Panc1 (cell line): ENCODE measurements at places on chromosomes 6 and 20.

- DNase-seq, result no peak
These were observed 76.2 kb downstream of the LYRM2 start for GRCh38 chr6:89562093-89562973.

DNA sequence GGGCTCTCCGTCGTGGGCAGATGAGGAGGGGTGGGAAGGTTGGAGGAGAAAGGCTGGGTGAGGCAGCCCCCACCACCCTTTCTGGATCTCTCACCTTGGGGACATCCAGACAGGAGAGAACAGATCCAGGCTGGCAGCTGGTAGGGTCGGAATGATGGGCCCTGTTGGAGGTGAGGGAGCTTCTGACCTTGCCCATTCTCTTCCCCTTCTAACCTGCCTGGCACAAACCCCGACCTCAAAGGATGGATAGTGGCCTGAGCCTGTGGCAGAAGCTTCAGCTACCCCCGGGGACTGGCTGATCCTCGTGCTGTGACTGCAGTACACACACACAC, 6.0 kb upstream of the NPBWR2 start:
- no peak for DNase-seq

GRCh38 chr20:62466806-62467537, 8.8 kb downstream of the GATA5 start:
- no peak for DNase-seq

GRCh38 chr6:3882431-3882830, 33.3 kb downstream of the FAM50B start:
- no peak for DNase-seq

DNA sequence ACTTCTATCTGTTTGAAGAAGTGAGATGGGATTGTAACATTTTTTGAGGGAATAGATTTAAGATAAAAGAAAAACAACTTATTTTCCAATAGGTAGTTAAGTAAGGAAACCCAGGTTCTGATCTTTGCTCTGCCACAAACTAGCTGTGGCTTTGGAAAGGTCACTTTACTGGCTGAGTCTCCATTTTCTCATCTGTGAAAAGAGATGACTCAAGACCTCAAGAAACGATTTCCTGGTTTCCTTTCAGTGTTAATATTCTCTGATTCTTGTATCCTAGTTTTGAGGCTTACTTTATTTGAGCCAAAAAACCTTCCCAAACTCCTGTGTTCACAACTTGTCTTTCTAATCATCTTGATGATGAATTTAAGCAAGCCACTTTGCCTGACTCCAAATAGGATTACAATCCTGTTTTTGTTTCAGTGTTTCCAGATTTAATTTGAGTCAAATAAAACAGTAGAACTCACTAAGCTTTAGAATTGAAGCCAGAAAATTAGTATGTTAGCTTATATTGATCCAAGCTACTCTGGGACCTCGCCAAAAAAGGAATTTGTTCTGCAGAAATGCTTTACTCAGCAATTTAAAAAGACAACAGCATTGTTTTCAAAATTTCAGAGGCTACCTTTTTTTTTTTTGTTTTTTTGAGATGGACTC, 51.1 kb downstream of the ENPP1 start:
- DNase-seq, result no peak

DNA sequence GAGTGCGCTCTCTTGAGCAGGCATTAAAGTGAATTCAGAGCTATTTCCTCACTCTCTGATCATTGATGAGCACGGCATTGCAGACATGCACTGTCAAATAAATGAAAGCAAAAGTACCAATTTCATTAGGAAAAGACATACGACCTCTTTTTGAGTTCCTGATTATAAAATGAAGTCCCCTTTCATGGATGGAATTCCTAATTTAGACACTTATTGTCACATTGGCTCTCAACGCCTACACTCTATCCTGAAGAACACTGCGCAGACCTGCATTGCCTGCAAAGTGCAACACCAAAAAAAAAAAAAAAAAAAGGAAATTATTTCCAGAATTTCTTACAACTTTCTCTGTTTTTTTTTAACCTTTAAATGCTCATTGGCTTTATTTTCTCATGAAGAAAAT, 1.6 kb downstream of the ADGRB3 start:
- no peak for DNase-seq

- peak; percentile 24 for DNase-seq
These were observed 287.6 kb downstream of the ESR1 start for GRCh38 chr6:152094992-152095592.

DNA sequence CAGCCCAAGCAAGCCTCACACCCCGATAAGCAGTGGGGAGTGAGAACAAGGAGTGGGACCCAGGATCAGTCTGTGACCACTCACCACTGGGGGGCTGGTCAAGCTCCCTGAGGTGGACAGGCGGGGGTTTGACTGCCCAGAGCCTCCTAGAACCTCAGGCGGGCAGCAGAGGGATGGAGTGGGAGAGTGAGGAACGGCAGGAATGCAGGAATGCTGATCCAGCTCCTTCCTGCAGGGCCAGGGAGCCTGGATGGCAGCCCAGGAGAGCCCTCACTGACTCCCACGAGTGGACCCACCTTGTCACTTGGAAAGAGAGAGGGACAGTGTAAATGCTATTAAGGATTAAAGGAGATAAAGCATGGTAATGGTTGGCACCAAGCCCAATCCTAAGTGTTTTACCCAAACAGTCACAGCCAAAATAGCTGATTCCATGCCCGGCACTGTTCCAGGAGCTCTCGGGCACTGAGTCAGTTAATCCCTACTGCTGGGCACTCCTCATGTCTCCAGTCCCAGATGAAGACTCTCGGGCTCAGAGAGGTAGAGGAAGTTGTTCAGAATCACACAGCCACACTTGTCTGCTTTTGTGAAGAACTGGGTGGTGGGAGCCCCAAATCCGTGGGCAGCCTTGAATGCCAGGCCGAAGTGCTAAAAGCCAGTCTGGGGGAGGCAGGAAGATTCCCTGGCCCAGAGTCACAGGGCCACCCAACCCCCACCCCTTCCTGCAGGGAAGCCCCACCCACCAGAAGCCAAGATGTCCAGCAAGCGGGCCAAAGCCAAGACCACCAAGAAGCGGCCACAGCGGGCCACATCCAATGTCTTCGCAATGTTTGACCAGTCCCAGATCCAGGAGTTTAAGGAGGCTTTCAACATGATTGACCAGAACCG, 3.1 kb downstream of the MYL9 start:
- DNase-seq, result no peak

DNA sequence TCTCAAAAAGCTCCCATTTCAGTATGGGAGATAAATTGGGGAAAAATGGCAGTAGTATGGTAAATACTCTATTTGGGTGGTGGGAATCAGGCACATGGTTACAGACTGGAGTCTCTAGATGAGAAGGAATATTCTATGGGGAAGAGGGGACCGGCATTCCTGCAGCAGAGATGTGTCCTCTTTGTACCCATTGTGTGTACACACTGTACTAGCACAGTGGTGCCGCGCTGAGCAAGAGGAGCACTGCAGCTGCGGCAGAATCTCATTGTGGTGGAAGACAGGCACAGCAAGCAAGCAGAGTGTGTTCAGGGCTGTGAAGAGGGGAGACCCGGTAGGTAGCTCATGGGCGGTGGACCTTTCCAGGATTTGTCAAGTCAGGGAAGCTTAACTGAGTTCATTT, 13.0 kb downstream of the AFDN start:
- no peak for DNase-seq

DNA sequence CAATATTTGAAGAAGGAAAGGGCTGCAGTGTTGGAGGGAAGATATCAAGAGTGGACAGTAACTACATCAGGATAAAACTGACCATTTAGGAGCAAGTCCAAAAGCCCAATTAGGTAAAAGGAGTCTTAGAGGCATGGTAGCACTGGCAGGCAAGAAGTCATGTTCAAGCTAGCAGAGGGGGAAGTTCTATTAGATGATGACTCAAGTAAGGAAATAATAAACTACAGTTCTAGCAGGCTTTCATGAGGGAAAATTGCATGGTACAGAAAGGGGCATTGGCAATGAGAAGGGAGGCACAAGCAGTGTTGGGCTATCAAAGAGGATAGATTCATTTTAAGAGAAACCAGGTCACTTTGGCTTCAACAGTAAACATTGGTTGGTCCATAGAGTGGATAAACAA, 156.1 kb upstream of the PTPRK start:
- DNase-seq, result no peak

DNA sequence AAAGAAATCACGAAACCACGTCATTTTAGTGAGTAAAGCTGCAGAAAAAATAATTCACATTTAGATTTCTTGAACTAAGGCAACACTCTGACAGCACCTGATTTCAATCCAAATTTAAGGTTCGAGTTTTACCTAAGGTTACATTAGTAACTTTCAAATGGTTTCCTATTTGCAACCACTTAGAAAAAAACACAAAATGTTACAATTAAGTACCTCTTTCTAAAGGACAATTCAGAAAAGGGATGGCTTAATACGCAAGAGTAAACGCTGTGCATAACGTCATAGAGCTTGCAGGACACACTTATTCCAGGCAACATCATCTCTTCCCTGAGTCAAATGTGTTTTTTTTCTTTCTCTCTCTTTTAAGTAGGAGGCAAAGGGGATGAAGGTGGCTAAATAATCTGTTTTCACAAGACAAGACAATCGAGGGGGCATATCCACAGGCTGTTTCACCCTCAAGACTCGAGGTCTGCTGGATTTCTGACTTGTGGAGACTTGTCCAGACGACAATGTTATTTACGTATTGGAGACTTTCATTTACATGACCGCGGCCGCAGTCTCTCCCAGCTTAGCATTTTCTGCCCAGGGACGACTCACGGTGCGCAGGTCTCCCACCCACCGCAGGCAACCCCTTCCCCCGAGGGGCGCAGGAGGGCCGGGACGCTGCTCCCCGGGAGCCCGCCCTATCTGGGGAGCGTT, 86.0 kb downstream of the SESN1 start:
- peak; percentile 18 for DNase-seq

GRCh38 chr20:17699931-17700351, at the start of gene BANF2:
Gene BANF2 (plus strand): TSS chr20:17699966. CDS start chr20:17725026, 25,060 bp downstream.
- DNase-seq, result no peak

DNA sequence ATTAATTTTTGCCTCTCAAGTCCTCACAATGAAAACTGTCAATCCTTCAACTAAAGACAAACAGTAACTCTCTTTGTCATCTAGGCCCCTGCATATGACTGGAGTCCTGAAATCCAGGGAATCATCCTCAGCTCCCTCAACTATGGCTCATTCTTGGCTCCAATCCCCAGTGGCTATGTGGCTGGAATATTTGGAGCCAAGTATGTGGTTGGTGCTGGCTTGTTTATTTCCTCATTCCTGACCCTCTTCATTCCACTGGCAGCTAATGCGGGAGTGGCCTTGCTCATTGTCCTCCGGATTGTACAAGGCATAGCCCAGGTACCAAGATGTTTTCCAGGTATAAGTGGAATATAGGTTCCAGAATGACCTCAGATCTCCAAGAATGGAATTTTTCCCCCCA, 15.4 kb downstream of the SLC17A4 start:
- DNase-seq, result no peak

GRCh38 chr20:47785854-47786764, 828 bp upstream of the SULF2 start:
- DNase-seq, result no peak
